ENCODE measurements at places on chromosomes 12 and 14.

GRCh38 chr14:44053422-44053821 lies 453.7 kb downstream of the FSCB start:
- no peak for DNase-seq

DNA sequence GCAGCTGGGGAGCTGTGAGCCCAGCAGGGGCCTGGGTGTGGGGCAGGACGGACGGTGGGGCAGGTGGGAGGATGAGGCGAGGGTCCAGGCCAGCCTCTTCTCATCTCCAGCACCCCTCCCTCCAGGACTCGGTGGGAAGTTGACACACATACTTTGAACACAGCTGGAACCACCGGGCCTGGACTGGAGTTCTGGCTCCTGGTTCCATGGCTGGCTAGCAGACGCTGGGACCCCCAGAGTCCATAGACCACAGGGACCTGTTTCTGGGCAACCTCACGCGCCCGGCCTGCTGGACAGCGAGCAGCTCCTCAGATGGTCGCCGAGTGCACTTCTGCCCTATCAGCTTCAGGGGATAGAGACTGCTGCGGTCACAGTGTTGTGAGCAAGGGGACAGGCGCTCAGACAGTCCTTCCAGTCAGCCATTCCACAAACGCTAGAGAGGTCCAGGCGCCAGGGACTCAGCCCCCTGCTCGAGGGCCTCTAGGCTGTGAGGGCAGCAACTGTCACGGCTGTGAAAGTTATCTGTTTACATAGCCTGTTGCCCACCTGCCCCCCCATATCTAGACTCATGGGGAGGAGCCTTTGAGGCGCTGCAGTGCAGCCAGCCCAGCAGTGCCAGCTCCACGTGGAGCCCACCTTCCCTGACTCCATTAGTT lies 25.2 kb downstream of the TCHP start:
- DNase-seq = no peak

GRCh38 chr12:49954863-49955830 lies 4.6 kb downstream of the AQP2 start:
- no peak for DNase-seq

- no peak for DNase-seq
Observed at GRCh38 chr12:123441523-123442164, 5.2 kb upstream of the RILPL2 start.

- DNase-seq = peak; percentile 66
Observed at GRCh38 chr14:99574099-99574880, 29.7 kb downstream of the CCDC85C start.

DNA sequence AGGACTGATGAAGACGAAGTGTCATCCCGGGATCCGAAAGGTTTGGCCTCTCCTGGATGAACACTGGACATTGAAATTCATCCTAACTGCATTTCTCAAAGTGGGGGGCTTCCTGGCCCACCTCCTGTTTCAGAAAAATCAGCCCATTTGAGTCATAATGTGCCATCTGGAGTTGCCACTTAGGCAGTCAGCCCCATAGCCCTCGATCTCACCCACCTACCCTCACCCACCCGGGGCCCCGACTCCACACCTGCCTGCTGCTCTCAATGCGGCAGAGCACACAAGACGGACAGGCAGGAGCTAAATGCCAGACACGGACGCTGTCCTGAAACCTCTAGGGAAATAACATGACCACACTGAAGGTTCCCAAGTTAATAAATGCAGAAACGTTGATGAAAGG lies 12.6 kb downstream of the DLK1 start:
- no peak for DNase-seq

DNA sequence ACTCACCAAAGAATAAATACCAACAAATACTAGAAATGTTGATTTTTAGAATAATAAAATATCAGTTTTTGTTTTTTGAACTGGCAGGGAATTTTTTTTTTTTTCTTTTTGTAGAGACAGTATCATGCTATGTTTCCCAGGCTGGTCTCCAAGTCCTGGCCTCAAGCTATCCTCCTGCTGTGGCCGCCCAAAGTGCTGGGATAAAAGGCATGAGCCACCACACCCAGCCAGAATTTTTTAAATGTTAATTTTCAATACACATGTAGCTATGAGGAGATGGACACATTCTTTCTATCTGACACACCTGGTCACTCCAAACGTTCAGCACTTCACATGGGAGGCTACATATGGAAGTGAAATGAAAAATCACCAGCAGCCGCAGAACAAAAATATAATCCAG lies 126.8 kb downstream of the ETV6 start:
- no peak for DNase-seq

GRCh38 chr12:105492591-105493545 lies 162.4 kb downstream of the C12orf75 start:
- DNase-seq = no peak

DNA sequence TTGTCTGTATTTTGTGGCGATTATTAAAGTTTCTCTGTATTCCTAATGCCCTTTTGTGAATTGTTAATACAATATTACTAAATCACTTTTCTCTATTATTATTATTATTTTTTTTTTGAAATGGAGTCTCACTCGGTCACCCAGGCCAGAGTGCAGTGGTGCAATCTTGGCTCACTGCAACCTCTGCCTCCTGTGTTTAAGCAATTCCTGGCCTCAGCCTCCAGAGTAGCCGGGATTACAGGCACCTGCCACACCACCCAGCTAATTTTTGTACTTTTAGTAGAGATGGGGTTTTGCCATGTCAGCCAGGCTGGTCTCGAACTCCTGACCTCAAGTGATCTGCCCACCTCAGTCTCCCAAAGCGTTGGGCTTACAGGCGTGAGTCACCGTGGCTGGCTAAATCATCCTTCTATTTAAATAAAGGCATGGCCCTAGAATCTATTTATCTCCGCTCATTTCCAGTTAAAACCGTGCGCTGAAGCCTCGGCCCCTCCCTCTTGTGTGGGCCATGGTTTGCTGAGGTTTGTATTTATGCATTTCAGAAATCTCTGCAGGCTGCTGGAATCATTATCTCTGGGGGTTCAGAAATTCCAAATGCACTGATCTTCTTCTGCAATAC lies 1136.4 kb upstream of the TMEM132C start:
- no peak for DNase-seq

GRCh38 chr12:111870706-111871105 lies 28.7 kb downstream of the MAPKAPK5 start:
- no peak for DNase-seq

DNA sequence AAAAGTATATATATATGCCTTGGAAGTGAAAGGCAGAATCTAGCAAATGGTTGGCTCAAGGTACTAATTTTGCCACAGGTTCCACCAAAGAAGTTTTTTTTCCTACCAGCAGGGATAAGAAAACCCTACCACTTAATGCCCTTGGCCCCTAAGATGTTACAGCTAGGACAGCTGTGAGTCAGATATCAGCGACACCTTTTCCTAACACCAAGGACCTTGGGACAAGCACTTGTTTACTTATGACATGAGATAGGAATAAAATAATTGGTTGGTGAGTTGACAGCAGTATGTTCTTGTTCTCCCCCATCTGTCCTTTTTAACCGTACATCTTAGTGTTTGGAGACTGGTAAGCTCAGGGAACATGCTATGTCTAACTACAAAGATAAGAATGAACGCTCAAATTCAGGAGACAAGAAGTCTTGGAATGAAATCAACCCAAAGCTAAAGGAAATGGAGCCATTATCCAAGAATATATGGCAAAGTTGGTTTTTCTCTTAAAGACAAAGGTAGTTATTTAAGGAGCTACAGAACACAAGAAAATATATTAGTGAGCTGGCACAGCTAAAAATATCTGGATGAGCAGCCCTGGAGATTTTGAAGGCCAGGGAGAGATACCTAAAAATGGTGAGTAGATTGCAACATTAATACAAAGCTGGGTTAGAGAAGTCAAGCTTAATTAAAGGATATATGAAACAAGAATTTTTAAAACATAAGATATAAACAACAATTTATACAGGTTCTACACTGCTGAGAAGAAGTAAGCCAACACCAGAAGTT lies 126.8 kb downstream of the TMTC1 start:
- no peak for DNase-seq

GRCh38 chr12:3293446-3294161 lies 197.4 kb upstream of the PRMT8 start:
- DNase-seq = no peak

DNA sequence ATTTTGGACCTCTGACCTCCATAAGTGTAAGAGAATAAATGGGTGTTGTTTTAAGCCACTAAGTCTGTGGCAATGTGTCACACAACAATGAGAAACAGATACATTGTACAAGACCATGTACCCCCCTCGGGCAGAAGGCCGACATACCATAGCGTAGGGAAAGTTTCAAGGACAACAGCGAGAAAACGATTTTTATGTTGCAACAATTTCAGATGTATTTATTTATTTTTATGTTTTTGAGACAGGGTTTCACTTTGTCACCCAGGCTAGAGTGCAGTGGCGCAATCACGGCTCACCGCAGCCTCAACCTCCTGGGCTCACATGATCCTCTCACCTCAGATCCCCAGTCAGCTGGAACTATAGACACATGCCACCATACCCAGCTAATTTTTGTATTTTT lies 136.4 kb upstream of the NCOR2 start:
- no peak for DNase-seq

- no peak for DNase-seq
Observed at GRCh38 chr12:575129-575502, 88.1 kb downstream of the NINJ2 start.

GRCh38 chr14:96038920-96039632 lies at the start of gene C14orf132:
Gene C14orf132, plus strand, starts transcription at chr14:96039362. Its CDS starts 139 bp downstream, at chr14:96039501.
- DNase-seq = peak; percentile 75

- no peak for DNase-seq
Observed at GRCh38 chr12:123868791-123869190, 103.8 kb downstream of the CCDC92 start.

DNA sequence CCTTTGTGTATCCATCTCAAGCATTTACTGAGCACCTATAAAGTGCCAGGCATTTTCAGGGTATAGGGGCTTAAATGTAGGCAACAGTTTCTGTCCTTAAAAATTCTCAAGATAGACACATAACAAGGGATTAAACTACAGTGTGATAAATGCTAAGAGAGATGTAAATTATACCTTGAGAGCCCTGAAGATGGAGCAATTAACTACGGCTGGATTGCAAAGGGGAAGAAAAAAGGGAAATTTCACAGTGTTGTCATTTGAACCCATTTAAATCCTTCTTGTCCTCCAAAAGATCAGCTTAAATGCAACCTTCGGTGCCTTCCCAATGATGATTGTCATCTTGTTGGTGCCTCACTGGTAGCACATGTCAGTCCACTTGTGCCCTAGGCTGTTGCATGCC lies 11.5 kb upstream of the IL26 start:
- DNase-seq = no peak

- DNase-seq = no peak
Observed at GRCh38 chr14:73780896-73781295, 66.7 kb upstream of the PNMA1 start.

GRCh38 chr14:40074169-40074568 lies 641.9 kb upstream of the FBXO33 start:
- no peak for DNase-seq

GRCh38 chr14:50260511-50260910 lies 29.1 kb upstream of the SOS2 start:
- peak; percentile 18 for DNase-seq

- DNase-seq = no peak
Observed at GRCh38 chr12:131896811-131897270, 2.4 kb downstream of the ULK1 start.

GRCh38 chr12:49646871-49647654 lies 23.7 kb downstream of the PRPF40B start:
- DNase-seq = no peak
